ENCODE measurements at places on chromosomes 5 and 9. TPM values are rescaled to one million over a fixed set of nuclear protein-coding genes. Genes with fewer than 3 reads are reported as not detected.

Gene TUSC1
- 15.0 TPM for total RNA-seq

Gene PCDHGC4
- total RNA-seq: 1.8 TPM

- no peak for DNase-seq
Observed at GRCh38 chr5:14773588-14773987, 98.0 kb downstream of the ANKH start.

DNA sequence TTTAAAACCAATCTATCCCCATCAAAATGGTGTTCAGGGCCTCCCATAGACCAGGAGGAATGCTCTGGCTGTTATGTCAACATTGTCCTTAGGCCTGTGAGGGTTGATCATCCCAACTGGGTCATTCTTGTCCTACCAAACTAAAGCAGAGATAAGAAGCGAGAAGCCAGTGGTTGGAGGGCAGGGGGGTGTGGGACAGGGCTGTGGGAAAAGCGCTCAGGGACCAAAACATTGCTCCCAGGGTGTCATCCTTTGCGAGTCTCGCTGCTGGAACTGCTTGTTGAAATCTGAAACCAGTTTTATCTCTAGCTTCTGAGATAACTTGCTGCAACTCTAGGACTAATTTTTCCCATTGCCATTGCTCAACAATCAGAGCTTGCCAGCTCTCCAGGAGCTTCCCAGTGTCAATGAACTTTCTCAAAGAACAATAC is 48.1 kb downstream of the SPATA31C2 start:
- DNase-seq: no peak

DNA sequence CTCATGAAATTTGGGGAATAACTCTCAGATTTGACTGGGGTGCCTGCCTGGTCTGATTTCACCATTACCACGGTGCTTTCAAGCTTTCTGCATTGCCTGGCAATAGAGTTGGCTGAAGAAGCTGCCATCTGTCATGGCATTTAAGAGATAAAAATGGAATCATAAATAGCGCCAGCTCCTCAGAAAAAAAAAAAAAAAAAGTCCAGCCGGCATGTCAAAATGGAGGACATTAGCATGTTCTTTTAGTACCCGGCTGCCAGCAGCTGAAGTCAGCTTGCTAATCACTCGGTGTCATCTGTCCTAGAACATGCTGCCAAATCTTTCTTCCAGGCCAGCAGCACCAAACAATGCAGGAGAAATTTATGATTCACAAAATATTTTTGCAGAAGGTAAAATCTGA is 57.7 kb upstream of the CER1 start:
- no peak for DNase-seq

Measured in upper lobe of right lung (tissue), 1 donor.